ENCODE measurements at places on chromosomes 6 and 20.

- DNase-seq = no peak
These were observed 31.7 kb downstream of the IRF4 start for GRCh38 chr6:423055-423798.

GRCh38 chr6:163970846-163971564 is 556.5 kb downstream of the QKI start:
- no peak for DNase-seq

DNA sequence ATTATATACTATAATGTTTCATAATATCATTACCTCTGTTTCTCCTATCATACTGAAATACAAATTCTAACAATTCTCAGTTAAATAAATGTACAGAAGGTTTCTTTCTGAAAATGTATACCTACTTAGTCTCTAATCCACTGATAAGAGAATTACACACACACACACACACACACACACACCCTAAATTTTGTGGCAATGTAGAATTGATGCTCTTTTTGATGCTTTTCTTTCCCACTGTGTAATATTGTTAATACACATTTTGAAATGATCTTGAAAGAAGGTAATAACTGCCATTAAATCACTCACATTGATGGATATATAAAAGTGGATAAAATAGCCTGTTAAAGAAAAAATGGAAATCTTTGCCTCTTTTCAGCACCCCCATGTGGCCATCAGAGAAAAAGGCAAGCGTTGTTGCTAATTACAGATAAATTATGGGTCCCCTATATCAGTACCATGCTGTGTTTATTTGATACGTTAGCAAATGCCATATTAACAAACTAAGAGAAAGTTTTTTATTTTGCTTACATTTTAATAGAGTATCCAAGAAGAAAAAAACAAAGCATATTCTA is 76.6 kb upstream of the VGLL2 start:
- DNase-seq = no peak

- DNase-seq = no peak
These were observed 126.5 kb upstream of the MAN1A1 start for GRCh38 chr6:119476024-119476423.

DNA sequence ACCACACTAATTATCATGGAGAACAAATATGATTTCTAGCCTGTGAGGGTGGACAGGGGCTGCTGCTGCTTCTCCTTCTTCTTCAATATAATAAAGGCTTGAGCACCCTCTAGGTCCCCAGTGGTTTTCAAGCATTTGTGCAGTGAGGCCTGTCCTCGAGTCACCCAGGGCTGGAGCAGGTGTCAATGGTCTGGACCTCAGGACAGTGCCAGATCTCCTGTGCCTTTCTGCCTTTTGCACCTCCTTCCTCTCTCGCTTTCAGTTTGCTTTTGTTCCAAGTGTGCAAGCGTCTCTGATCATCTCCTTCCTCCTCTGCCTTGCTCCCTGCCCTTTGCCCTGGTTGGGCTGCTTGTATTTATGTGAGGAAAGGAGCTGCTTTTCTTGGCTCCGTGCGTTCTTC is 152.2 kb upstream of the SYNDIG1 start:
- no peak for DNase-seq

GRCh38 chr6:78936515-78936914 is 69.2 kb downstream of the IRAK1BP1 start:
- DNase-seq = no peak

GRCh38 chr20:31484001-31484400 is 8.9 kb downstream of the REM1 start:
- no peak for DNase-seq

- no peak for DNase-seq
These were observed 12.5 kb downstream of the OTOR start for GRCh38 chr20:16760431-16761304.

- no peak for DNase-seq
These were observed 11.5 kb upstream of the BLOC1S5 start for GRCh38 chr6:8075704-8076103.

DNA sequence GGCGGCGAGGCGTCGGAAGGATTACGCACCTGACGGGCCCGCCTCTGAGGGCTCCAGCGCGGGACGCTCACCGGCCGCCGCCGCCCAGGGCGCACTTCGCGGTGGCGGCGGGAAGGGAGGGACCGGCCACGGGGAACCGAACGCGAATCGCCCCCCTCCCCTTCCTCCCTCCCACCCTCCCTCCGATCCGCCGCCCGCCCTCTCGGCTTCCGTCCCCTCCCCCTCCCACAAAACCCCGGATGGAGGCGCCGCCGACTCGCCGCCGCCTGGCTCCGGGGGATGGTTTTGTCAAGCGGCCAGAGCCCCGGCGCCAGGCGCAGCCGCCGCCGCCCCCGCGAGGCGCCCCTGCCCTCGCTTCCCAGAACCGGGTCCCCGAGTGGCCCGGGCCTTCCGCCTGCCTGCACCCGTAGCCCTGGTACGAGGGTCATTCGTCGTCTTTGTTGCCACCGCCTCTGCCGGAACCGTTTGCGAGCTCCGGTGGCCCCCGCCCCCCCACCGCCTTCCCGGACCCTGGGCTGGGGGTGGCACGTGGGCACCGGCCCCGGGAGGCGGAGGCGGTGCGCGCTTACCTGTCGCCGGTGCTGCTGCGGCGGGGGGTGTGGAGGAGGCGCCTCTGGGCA is 398 bp downstream of the ZBTB2 start:
- no peak for DNase-seq

DNA sequence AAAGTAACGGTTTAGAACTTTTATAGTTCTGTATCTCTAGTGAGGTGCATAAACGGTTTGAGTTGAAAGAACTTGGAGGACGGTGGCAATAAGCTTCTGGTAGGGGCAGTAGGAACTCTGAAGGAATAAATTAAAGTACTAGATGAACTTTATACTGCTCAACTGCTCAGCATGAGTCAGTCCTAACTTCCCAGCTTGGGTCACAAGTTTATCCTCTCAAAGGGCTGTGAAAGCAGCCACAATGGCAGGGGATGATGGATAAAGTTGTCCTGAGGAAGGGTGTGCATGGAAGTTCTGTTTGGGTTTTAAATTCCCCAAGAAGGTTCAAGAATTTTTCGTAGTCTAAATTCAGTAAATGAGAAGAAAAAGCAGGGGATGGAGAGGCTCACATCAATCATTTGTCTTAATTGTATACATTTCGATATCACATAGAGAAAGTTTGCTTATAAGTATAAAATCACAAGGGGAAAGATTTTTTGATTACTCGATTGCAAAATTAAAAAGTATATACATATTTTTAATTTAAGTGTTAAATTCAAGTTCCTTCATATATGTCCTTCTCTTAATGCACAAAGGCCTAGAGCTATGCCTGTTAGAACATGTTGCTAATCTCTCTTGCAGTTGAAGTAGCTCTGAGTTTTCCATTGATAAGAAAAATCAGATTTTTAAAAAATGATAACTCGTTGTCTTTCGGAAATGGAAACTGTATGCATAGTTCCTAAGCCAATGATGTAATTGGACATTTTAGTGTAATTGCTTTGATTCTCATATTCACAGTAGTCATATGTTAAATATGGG is 55.3 kb upstream of the JAG1 start:
- no peak for DNase-seq

DNA sequence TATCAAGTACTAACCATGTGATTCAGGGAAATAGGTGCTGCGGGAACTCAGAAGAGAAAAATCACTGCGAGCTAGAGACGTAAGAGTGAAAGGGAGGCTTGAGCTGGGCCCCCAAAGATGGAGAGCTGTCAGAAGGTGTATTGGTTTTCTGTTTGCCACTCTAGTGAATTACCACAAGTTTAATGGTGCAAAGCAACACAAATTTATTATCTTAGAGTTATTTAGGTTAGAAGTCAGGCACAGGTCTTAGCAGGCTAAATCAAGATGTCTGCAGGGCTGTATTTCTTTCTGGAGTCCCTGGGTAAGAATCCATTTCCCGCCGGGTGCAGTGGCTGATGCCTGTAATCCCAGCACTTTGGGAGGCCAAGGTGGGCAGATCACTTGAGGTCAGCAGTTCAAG is 2.5 kb downstream of the ZSWIM3 start:
- DNase-seq = no peak

- DNase-seq = no peak
These were observed 851 bp downstream of the MAVS start for GRCh38 chr20:3847429-3847940.

DNA sequence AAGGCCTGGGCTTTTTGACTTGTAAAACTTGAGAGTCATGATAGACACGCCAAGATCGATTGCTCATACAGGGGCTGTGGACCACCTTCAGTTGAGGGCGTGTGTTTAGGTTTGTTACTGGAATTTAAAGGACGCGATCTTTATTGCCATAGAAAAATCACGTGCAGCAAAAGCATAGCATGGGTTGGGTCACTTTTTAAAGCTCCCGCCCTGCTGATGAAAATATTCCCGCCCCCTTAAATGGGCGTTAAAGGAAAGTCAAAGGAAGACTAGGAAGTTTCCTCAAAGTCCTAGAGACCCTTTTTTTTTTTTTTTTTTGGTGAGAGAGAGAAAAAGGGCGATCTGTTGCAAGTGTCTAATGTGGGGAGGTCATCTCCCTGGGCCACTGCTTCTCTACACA is 23.1 kb downstream of the TFAP2A start:
- DNase-seq = no peak

GRCh38 chr6:96852605-96853004 is 15.3 kb upstream of the GPR63 start:
- no peak for DNase-seq

- DNase-seq = no peak
These were observed 70.0 kb downstream of the TRMT6 start for GRCh38 chr20:5880326-5880725.

DNA sequence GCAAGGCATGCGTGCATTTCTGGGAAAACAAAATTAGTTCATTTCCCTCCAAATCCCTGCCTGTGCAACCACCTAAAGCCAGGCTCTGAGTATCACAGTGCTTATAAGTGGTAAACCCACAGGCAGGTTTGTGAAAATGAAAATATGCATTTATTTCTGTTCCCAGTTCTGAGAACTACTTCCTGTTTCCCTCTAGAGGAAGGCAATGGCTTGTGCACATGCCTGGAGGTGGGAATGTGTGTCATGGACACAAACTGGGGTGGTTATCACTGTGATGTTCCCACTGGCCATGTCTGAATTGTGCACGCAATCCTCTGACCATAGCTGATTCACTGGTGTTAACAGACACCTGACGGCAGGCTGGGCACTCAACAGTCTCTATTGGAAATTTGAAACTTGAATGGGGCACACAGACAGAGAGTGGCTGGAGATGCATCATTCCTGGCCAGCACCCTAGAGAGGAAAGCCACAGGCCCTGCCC is 26.3 kb downstream of the FAM110A start:
- no peak for DNase-seq

GRCh38 chr6:137699031-137699683 is 167.9 kb upstream of the TNFAIP3 start:
- no peak for DNase-seq

DNA sequence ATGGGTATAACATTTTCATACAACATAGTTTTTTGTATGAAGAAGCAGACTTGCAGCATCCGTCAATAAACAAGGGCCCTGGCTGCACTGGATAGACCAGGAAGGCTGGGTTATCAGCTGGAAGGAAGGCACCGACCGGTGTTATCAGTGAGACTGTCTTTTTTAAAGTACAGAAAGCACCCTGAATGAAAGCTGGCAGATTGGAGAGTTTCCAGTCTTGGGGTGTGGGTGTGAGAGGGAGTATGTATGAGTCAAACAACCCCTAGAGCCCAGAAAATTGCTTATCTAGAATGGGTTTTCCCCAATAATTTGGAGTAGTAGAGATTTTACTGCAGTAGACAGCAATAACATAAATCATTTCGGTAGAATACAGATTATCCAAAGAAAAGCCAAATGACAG is 42.4 kb downstream of the TXLNB start:
- no peak for DNase-seq

- no peak for DNase-seq
These were observed 3.6 kb downstream of the TBC1D20 start for GRCh38 chr20:458776-459175.

- DNase-seq = no peak
These were observed 32.5 kb downstream of the ANKEF1 start for GRCh38 chr20:10067321-10067720.

GRCh38 chr20:2658414-2659354 is 5.3 kb downstream of the IDH3B start:
- DNase-seq = no peak

DNA sequence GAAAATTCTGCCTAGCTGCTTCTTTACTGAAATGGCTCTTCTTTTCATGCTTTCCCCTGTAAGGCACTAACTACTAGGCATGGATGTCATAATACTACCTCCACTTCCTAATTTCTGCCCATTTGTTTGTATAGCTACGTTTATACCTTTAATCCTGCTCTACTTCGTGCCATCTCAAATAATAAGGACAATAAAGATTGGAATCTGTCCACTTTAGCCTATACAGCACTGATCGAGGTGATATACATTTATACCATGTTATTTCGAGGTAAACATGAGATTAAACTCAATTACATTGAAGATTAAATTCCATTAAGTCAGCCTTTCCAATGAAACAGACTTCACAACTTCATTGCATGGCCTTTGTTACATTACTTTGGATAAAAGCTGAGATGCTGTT is 390.6 kb upstream of the MARCKS start:
- DNase-seq = no peak

GRCh38 chr6:87115402-87116135 is 20.7 kb upstream of the CGA start:
- no peak for DNase-seq

Measured in keratinocyte (primary cell).